Caco-2 (cell line): ENCODE measurements at places on chromosomes 7 and 10. TPM values are rescaled to one million over a fixed set of nuclear protein-coding genes. Genes with fewer than 3 reads are reported as not detected.
A peak's percentile ranks its signal among the peaks of the same experiment; 100 is the strongest.

DNA sequence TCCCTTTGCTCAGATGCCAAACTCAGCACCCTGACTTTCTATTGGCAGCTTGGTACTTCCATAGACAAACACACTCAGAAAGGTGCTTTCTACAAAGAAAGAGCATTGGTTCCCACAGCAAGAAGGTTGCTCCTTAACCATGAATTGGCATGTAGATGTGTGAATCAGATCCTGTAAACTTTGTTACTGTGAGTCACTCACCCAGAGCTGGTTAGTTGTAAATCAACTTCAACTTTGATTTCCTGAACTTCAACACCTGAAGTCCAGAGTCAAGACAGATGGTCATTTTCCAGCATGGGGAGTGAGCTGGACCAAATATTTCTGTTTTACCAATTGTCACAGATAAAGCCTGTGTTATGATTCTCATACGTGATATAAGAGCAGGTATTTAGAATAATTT, 797.2 kb downstream of the TNS3 start:
- H3K27me3 ChIP-seq: no peaks in the 10 kb centered on the region
- no peaks in the 10 kb centered on the region for H3K4me1 ChIP-seq
- no peak overlapping the region for H3K4me3 ChIP-seq
- no peak for DNase-seq
- H3K36me3 ChIP-seq: no peaks in the 10 kb centered on the region
- no peak overlapping the region for H3K27ac ChIP-seq

PIP gene
- total RNA-seq: not detected in 2 replicates

TLX1 gene
- 1.9 and 2.3 TPM in 2 replicates for total RNA-seq

PRSS1 gene
- 18.1 TPM in 2 replicates for total RNA-seq

- no peak for DNase-seq
- H3K4me1 ChIP-seq: no peaks in the 10 kb centered on the region
- no peak overlapping the region for H3K4me3 ChIP-seq
Observed at GRCh38 chr10:86048571-86048970, 318.0 kb downstream of the GRID1 start.

PLAC9 gene
- not detected in 2 replicates for total RNA-seq

DNA sequence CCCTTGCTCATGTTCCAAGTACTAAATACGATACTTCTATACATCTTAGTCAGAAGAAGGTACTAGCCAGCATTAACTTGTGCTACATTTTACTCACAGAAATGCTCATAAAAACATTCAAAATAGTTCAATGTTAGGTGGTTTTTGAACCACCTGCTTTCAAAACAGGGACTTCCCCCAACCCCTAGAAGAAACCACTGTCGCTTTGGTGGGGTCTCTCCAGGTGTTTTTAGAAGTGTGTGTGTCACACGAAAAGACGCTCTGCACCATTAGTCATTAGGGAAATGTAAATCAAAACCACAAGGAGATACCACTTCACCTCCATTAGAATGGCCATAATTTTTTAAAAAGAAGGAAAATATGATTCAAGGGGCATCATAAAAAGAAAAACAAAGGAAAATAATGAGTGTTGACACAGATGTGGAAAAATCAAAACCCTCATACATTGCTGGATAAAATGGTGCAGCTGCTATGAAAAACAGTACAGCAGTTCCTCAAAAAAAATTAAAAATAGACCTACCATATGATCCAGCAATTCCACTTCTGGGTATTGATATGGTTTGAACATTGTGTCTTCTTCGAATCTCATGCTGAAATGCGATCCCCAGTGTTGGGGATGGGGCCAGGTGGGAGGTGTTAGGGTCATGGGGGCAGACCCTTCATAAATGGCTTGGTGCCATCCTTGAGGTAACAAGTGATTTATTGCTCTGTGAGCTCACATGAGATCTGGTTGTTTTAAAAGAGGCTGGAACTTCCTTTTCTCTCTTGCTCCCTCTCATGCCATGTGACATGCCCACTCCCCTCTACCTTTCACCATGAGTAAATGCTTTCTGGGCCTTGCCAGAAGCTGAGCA, 74.2 kb downstream of the MALSU1 start:
- no peak overlapping the region for H3K4me3 ChIP-seq
- no peaks in the 10 kb centered on the region for H3K27me3 ChIP-seq
- H3K4me1 ChIP-seq: peaks cover 49% of the 10 kb centered on the region
- no peak for DNase-seq
- peak overlapping the region; percentile 23 for H3K27ac ChIP-seq
- H3K36me3 ChIP-seq: no peaks in the 10 kb centered on the region
